ENCODE measurements at places on chromosomes 7 and 10.

GRCh38 chr7:30649717-30650420 is 32.4 kb downstream of the CRHR2 start:
- DNase-seq, result no peak

DNA sequence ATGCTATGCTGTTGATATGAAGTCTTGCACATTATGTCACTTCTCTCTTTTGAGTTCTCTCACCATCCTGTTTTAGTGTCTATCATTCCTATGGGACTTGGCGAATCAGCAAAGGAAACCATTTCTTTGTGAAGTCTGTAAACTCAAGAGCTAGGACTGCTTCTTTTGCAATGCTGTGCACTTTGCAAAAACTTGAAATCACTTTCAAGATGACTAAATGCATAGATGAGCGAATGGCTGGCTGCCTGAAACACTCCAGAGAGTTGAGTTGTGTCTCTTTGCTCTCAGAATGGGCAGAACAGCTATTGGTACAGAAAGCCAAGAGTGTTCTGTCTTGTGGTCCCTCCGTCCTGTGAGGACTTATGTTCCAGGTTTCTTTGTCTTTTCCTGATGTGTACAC is 18.3 kb upstream of the ELMO1 start:
- no peak for DNase-seq

DNA sequence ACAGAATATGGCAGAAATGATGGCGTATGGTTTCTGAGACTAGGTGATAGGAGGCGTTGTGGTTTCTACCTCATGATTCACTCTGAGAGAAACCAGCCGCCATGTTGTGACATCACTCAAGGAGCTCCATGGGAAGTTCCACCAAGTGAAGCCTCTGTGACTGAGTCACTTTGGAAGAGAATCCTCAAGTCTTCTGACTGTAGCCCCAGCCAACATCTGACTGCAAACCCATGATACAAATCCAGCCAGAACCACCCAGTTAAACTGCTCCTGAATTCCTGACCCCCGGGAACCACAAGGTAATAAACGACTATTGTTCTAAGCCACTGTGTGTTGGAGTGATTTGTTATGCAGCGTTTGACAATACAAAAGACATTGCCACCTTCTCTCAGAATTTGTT is 91.1 kb upstream of the CARD11 start:
- DNase-seq, result no peak

GRCh38 chr10:2917926-2918325 is 149.4 kb upstream of the PFKP start:
- no peak for DNase-seq

DNA sequence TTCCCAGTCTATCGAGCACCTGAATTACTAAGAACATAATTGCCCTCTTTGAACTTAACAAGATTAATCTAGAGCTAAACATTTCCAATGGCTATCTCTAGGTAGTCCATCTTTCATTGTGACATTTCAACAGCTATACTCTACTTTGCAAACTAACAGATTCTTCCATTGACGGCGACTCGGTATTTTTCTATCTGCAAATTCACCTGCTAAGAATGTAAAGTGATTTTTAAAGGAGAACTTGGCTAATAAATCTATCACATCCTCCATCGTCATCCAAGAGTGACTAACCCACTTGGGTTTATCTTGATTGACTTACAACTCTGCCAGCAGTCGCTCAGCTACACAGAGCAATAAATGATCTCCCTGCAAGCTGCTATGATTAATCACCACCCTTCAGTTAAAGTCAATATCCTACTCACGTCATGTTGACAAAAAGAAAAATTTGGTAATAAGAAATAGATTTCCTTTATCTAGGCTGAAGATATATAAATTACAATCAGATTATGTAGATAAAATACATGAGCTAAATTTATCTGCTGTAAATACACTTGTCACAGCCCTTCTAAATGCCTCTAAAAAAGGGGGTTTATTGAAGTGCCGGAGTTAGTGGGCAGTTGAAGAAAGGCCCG is 99.5 kb downstream of the SFMBT2 start:
- DNase-seq, result no peak

- no peak for DNase-seq
Observed at GRCh38 chr7:67470256-67470751, 473.7 kb downstream of the TYW1 start.

GRCh38 chr10:10313149-10313835 is 704.4 kb upstream of the CELF2 start:
- DNase-seq, result no peak

GRCh38 chr7:27367933-27368549 is 125.4 kb downstream of the EVX1 start:
- DNase-seq, result no peak

DNA sequence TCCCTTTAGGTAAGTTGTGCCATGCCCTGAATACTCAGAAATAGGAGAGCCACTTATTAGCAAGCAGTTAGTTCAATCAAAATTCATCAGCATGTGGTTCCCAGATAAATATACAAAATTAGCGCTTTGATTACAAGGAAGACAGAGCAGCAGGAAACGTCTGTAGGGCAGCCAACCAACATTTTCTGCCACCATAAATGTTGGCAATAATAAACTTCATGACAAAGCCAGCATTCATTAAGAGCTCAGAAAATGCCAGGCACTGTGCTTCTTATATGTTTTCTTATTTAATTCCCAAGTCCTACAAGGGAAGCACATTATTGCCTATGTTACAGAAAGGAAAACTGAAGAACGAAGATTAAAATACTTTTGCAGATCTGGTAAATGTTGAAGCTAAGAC is 22.0 kb upstream of the ABCB5 start:
- no peak for DNase-seq

- no peak for DNase-seq
Observed at GRCh38 chr10:11687779-11688447, 54.3 kb upstream of the ECHDC3 start.

GRCh38 chr10:42979181-42979580 is 97.7 kb upstream of the RET start:
- DNase-seq, result no peak

GRCh38 chr7:12674861-12675260 is 12.6 kb upstream of the ARL4A start:
- no peak for DNase-seq

GRCh38 chr10:71150796-71151195 is 61.6 kb upstream of the UNC5B start:
- DNase-seq, result no peak

DNA sequence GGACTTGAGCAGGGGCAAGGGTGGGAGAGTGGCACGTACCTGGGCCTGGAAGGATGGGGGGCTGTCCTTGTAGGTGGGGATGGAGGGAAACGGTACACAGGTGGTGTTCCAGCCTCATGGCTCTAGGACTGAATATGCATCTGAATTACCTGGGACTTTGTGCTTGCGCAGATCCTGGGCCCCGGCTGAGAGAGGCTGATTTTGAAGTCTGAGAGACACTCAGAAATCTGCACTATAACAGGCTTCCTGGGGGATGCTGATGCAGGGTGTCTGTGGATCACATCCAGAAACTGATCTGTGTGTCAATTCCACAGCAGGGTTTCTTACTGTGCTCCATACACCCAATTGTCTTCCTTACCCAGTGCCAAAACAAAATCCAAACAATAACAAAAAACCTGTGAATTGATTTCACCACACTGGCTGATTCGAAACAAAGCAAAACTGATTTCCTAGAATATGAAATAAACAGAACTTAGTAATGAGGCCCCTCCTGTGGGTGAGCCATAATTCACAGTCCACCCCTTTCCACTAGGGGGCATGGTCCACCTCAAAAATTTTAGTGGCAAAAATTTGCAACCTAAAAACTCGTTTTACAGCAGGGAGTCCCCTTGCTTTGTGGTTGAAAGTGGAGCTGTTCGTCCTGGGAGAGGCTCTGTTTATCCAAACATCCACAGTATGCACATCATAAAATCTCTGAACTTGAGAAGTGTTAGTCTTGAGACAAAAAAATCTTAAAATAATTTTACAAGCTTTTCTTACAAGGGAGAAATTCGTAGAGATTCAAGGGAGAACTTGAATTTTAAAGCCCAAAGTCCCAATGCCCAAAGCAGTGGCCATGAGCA is 32.0 kb upstream of the PLEKHA1 start:
- DNase-seq, result peak; percentile 25

DNA sequence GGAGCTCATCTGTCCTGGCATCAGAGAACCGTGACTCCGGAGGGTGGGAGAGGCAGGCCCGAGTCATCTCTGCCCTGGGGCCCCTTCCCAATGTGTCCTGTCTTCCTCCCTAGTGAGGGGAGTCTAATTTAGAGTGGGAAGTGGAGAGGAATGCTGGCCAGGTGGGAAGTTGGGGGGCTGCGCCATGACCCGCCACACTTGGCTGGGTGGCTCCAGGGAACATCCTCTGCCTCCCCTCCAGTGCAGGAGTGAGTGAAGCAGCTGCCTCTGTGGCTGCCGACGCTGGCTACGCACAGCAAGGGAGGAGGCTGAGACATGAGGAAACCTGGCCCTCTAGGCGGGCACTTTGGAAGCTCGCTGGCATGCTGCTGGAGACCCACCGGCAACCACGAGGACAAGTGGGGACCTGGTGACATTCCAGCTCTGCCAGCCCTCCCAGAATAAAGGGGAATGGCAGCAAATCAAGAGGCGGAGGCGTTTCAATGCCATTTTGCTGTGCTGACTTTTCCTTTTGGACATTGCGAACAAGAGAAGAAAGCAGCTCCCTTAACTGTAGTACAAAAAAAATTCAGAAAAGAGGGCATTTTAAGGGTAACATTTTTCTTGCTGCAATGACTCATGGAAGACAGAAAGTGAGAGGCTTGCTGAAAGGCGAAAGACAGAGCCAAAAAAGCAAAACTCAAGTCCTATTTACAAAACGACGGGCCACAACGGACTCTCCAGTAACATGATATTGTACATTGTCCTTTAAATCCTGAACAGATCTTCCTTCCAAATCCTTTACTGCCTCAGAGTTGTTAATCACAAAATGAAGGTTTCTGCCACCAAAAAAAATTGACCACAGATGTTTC is 121.2 kb upstream of the PITRM1 start:
- peak; percentile 50 for DNase-seq

DNA sequence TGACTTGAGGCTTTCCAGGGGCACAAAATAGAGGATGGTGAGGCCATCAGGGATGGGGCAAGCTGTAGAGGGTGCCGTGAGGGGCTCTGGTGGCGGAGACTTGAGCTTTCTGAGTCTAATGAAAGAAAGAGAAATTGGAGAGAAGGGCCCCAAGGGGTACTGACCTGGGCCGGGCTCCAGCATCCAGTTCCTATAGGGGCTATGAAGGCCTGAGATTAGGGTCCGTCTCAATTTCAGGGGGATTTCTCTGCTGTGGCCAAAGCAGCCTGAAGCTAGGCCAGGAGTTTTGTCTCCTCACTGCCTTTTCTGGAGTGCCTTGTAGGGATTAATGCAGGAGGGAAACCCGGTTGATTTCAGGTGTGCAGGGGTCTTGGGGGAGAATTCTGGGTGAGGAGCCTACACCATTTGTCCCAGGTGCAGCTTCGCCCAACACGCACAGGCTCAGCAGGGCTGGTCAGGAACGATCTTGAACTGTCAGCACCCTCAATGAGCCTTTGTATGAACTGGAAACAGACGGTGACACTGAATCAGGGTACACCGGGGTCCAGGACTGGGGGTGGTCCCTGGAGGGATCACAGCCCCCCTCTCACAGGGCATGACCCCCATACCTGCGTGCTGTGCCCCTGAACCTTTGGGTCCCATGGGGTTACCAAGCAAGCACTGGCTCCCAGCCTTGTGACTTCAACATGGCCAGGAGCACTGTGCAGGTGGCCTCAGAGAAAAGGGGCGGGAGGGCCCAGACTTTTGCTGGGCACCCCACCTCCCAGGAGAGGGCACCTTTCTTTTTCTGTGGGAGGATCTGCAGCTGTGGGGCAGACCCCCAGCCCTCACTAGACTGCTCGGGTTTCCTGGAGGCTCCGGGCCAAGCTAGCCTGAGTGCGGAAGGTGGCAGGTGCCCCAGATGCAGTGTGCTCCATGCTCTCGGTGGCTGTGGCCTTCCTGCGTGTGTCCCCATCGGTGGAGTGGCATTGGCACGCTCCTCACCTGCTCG is 122.9 kb upstream of the RET start:
- DNase-seq, result no peak
